ENCODE measurements at places on chromosomes 1 and 21. TPM values are rescaled to one million over a fixed set of nuclear protein-coding genes. Genes with fewer than 3 reads are reported as not detected.

- no peak for DNase-seq
Measured at GRCh38 chr1:244657421-244657820, 4.5 kb downstream of the DESI2 start.

Gene PLPP3
- total RNA-seq: 30.7 TPM

DNA sequence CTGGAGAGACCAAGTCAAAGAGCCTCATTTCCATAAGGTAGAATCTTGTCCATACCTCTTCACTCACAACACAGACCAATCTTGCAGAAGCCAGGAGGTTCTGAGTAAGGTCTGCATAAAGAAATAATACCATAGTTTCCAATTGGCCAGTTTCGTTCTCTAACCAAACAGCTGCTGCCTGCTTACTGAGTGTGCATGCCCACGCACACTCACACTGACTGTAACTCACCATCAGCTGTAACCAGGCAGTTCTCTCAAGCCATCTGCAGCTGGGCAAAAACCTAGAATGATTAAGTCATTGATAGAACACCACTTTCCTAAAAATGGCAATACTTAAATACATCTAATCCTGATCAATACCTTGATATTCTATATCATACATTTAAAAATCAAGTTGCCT is 106.6 kb upstream of the VAV3 start:
- DNase-seq: no peak

DNA sequence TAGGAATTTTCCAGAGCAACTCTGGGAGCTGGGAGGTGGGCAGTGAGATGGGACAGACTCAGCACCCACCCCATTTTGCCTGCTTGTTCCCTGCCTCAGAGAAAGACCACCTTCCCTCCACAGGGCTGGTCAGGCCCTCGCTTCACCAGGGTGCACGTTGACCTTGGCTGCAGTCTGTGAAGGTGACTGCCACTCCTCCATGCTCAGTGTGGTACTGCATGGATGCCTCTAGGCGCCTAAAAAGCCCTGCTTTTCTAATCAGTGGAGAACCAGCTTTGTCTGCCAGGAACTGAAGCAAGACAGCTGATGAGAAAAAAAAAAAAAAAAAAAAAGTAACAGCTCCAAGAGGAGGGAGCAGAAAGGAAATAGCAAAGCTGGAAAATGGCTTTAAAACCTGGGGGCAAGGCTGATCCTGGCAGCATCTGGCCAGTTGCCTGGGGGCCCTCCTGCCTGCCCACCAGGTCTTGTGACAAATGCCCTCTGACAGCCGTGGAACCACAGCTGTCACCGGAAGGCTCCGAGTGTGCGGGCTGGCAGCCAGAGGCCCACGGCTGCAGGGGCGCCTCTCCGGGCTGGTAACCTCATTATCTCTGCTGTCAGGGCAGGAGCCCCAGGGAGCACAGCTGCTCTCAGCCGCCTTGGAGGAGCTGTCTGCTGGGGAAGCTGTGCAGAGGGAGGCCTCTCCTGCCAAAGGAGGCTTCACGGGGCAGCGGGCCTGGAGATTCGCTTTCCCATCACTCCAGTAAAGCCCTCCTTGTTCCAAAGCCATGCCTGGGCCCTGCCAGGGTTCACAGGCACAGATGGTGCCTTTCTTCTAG is 13.7 kb downstream of the KIAA1614 start:
- DNase-seq: peak; percentile 86

Gene TNFRSF8
- 0.79 TPM for total RNA-seq

GRCh38 chr1:8342325-8342724 is 24.4 kb downstream of the SLC45A1 start:
- no peak for DNase-seq

- no peak for DNase-seq
Measured at GRCh38 chr1:178529364-178530036, 16.6 kb downstream of the TEX35 start.

Gene KCNH1
- not detected for total RNA-seq

- DNase-seq: peak; percentile 17
Measured at GRCh38 chr1:47761974-47762373, 235.2 kb downstream of the TRABD2B start.

Gene KLF17
- 0.37 TPM for total RNA-seq

DNA sequence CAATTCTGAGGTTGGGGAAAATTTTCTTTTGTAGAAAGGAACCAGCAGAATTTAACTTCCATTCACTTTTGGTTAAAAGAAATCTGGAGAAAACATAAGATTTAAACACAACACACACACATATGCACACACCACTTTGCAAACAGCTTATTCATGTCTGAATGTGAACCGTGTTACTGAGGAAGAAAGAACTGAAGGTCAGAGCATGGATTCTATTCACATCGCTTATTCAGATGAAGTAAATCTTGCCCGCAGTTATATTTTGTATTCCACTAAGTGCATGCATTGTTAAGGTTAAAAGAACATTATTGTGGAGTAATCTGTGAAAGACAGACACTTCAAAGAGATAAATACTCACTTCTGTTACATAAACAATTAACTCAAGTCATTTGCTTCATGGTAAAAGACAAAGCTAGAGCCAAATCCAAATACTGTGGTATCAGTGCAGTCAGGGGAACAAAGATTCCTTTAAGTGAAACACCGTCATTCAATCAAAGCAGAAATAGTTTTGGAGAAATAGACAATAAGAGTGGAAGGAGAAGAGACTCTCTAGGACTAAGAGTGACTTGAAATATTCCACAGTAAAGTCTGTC is 82.0 kb downstream of the LRRC53 start:
- DNase-seq: no peak

DNA sequence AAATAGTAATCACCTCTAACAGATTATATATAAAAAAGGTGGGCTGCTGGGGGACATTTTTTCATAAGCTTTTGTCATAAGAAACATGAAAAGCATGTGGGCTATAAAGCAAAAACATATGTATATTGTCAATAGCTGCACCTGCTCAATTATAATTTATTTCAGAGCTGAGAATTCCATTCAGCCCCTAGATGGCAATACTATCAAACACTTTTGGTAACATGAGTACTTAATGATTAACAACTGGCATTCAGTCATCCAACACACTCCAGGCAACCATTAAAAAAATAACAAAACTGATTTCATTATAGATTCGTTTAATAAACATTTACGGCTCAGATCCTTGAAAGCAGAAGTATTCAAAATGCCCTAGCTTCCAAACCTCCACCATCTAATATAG is 115.1 kb downstream of the KCTD3 start:
- DNase-seq: no peak

- DNase-seq: peak; percentile 95
Measured at GRCh38 chr1:211589782-211590721, 11.1 kb upstream of the SLC30A1 start.

GRCh38 chr1:84643183-84643582 is 47.1 kb downstream of the SSX2IP start:
- DNase-seq: no peak

Gene KRTAP21-2
- total RNA-seq: not detected

- DNase-seq: no peak
Measured at GRCh38 chr1:186841599-186841998, 12.8 kb downstream of the PLA2G4A start.

Gene GUCA2A
- total RNA-seq: not detected

Gene BTBD8
- 3.6 TPM for total RNA-seq

Gene KCNJ6
- not detected for total RNA-seq

Gene LAX1
- 4.2 TPM for total RNA-seq

Gene NFASC
- 7.3 TPM for total RNA-seq

Gene FAM43B
- total RNA-seq: 0.30 TPM

DNA sequence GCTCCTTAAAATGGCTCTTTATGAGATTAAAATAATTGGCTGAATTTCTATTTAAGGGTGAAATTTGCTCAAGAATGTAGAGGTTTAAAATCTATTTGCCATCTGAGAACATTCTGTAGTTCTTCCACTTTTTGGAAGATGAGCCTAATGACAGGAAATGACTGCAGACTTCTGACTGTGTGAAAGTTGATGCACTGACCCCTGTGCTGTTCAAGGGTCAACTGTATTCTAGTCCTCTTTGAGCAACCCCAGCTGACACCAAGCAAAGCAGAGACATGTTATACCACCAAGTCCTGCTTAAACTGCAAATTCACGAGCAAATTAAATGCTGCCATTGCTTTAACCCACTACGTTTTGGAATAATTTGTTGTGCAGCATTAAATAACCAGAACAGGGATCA is 26.6 kb downstream of the DDAH1 start:
- no peak for DNase-seq

DNA sequence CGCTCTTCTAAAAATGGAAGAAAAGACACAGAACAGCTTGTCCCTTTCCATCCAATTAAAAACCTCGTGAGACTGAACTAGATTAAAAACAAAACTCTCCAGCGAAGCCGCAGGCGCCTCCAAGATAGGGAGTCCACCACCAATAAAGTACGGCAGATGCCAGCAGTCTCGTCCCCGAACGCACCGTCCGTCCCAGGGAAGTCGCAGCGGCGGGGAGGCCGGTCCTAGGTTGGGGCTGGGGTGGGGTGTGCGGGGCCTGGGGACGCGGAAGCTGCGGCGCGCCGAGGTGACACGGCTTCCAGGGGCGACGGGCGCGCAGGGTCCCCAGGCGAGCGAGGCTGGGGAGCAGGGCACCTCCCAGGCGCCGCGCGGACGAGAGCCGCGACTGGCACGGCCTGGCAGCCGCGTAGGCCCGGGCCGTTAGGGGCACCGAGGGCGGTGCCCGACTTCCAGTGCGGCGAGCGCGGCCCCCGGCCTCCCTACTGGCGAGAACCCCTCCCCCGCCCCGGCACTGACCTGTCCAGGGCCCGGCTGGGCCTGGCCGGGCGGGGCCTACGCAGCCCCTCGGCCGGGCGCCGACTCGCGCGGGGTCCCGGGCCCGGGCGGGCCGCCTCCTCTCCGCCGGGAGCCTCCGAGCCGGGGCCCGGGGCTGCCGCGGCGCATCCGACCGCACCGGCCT is 28.3 kb upstream of the A3GALT2 start:
- peak; percentile 92 for DNase-seq

GRCh38 chr21:30953605-30954004 is 72.2 kb upstream of the KRTAP11-1 start:
- no peak for DNase-seq

GRCh38 chr1:41607808-41608207 is 123.3 kb upstream of the EDN2 start:
- no peak for DNase-seq

Gene ATAD3A
- 18.5 TPM for total RNA-seq

DNA sequence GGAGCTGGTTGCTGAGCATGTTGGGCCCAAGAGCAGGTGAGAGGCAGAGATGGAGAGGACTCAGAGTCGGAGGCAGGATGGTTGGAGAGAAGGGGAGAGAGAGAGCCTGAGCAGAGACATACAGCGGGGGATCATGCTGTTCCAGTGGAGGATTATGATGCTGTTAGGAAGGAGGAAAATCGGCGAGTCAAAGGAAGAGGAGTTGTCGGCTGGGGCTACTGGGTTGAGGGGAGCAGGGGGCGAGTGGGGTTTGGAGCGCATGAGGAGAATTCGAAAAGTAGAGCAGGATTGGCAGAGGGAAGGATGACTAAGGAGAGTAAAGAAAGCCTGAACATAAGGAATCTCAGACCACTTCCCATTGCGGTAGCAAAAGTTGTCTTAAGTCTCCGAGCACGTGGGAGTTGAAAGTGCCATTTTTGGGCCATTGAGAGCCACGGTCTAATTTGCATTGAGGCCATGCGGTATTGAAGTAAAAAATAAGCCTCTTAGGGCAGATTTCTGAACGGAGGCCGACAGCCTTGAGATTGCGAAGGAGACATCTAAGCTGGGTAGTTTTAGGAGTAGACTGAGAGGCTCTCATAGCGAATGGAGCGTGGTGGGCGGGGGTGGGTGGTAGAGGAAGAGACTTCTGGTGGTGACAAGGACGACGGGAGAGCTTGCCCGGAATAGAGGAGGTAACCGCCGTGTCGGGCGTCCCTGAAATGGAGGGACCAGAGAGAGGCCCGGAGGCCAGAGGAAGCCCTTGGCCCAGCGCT is 140.4 kb upstream of the ETV3 start:
- no peak for DNase-seq

DNA sequence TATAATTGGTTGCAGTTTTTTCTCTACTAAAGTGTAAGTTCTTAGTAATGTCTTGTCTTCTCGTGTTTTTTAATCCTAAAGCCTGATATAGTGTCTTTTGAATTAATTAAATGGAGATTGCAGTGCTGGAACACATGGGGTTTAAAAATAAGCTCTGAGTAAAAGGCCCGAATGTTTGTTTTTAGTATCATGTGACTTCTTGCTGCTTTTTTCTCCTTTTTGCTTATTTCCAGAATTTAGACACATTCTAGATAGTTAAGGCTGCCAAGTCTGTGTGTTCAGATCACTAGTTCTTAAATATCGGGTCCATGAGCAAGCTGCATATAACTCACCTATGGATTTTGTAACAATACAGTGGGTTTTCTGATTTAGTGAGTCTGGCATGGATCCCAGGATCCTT is 27.5 kb downstream of the KCTD3 start:
- no peak for DNase-seq

Gene CD1B
- not detected for total RNA-seq

DNA sequence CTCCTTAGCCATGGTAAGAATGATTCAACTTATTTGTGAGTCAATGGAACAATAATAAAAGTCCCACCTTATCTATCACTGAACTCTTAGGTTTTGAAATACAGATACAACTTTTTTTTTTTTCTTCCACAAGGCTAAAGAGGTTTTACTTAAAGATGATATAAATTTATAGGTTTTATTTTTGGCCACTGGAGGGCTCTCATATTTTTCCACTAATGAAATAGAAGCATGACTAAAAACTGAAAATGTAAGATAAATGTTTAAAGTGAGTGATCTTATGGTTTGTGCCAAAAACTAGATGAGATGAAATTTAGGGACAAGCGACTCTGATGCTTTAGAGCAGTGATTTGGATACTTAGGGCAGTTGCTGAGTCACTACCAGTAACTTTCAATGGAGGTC is 499.0 kb downstream of the NUF2 start:
- DNase-seq: no peak

DNA sequence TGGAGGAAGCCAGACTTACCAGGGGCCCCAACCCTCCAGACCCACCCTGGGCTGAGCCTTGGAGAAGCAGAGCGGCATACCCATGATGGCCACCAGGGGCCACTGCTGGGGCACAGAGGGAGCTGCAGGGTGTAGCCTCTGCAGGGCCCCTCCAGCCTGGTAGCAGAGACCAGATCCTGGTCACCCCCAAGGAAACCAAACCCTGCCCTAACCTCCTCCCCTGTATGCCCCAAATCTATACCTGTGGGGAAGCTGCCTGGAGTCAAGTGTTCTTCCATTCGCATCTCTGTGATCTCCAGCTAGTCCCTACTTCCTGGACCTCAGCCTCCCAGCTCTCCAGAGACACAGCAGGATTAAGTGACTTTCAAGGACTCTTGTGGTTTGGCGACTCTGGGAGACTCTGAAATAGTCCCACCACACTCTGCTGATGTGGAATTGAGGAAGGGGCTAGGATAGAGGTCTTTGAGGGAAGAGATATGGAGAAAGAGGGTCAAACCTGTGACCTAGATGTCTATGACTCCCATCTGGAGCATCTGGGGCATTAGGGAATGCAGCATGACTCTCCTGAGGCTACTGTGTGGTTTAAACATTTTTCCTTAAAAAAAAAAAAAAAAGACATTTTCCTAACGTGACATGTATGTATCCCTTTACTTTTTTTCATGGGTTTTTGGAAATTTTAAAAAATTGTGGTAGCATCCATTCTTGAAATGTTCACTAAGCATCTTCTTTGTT is 119.2 kb upstream of the IPO9 start:
- peak; percentile 61 for DNase-seq
